ENCODE measurements at places on chromosomes 1 and 21.

GRCh38 chr1:203267912-203268311, 37.4 kb upstream of the BTG2 start:
- DNase-seq, result no peak
- H3K4me3 ChIP-seq, result peak overlapping the region; percentile 83
- no peaks in the 10 kb centered on the region for H3K27me3 ChIP-seq
- H3K4me1 ChIP-seq, result peaks cover 39% of the 10 kb centered on the region
- no peaks in the 10 kb centered on the region for H3K36me3 ChIP-seq

GRCh38 chr1:112272101-112272772, 123.8 kb upstream of the CTTNBP2NL start:
- no peak for DNase-seq
- H3K36me3 ChIP-seq, result no peaks in the 10 kb centered on the region
- H3K27ac ChIP-seq, result no peak overlapping the region
- H3K4me3 ChIP-seq, result no peak overlapping the region
- no peaks in the 10 kb centered on the region for H3K27me3 ChIP-seq

- no peaks in the 10 kb centered on the region for H3K36me3 ChIP-seq
- DNase-seq, result no peak
- no peak overlapping the region for H3K27ac ChIP-seq
- H3K4me1 ChIP-seq, result no peaks in the 10 kb centered on the region
Measured at GRCh38 chr1:117034791-117035290, 25.3 kb upstream of the TTF2 start.

DNA sequence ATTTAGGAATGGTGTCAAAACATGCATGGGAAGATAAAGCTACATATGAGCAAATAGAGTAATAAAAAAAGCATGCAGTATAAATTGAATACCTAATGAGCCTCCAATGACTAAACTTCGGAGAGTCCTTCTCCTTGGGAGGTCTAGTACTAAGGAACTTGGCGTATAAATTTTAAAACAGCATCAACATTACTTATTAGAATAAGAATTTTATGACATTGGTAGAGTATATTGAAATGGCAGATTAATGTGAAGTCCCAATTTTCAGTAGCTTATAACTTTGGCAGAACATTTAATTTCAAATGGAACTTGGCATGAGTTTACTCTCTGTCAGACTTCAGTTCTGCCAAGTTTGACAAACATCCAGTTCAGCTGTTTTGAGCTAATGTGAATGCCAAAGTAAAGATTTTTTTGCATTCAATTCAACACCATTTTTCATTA, 104.7 kb upstream of the RGS18 start:
- H3K4me1 ChIP-seq, result no peaks in the 10 kb centered on the region
- no peaks in the 10 kb centered on the region for H3K27me3 ChIP-seq

DNA sequence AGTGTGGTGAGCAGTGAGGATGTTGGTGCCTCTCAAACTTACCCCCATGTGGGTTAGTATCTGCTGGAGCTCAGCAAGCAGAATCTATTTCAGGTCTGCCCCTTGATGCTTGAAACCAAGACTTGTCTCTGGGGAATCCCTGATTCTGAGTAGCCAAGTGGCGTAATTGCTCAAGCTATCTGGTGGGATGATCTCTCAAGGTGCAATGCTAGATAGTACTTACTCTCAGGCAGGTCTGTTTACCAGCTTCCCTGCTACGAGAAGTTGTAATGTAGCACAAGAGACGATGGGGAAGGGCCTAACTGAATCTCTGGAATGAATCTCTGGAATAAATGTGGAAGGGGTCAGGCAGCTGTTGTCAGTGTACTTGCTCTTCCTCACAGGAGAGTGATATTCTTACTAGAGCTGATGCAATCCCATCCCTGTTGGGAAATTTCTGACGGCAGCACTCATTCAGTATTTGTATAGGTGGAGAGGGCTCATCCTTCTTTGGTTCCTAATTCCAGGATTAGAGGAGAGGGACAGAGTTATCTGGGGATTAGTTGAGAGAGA, 65.4 kb downstream of the MACF1 start:
- H3K36me3 ChIP-seq, result no peaks in the 10 kb centered on the region
- no peak for DNase-seq
- peaks cover 56% of the 10 kb centered on the region for H3K4me1 ChIP-seq
- no peaks in the 10 kb centered on the region for H3K27me3 ChIP-seq
- H3K27ac ChIP-seq, result no peak overlapping the region

DNA sequence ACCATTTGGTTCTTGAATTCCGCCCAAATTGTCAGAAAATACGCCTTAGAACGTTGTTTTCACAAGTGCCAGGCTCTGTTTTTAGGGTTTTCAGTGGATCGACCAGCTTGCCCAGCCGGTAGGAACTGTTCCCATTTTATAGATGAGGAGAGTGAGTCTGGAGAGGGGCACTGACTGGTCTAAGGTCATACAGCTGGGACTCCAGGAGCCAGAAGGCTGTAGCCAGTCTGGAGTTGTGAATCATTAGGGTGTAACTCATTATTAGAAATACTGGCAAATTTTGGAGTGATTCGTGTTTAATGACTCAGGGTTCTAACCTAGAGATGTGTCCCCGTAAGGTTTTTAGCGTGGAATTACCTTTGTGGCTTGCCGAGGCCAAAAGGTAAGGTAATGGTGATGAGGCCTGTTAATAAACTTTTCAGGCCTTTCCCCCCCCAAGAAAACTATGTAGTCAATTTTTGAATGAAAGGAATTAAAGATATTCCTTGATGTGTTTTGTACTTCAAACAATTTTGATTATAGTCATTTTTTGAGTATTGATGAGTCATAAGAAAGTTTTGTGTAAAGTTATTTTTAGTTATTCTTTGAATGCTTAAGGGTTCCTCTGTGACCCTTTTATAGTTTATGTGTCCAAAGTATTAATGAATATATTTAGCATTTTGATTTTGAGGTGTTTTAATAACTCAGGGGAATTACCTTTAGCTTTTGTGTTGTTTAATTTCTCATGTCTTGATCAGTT, 2.1 kb downstream of the DYRK1A start:
- peak overlapping the region; percentile 86 for H3K27ac ChIP-seq
- DNase-seq, result no peak
- no peaks in the 10 kb centered on the region for H3K27me3 ChIP-seq
- no peaks in the 10 kb centered on the region for H3K36me3 ChIP-seq

- no peak overlapping the region for H3K27ac ChIP-seq
- no peaks in the 10 kb centered on the region for H3K36me3 ChIP-seq
- no peaks in the 10 kb centered on the region for H3K4me1 ChIP-seq
- DNase-seq, result no peak
- H3K27me3 ChIP-seq, result no peaks in the 10 kb centered on the region
Measured at GRCh38 chr1:23470282-23471070, 13.5 kb downstream of the ASAP3 start.

DNA sequence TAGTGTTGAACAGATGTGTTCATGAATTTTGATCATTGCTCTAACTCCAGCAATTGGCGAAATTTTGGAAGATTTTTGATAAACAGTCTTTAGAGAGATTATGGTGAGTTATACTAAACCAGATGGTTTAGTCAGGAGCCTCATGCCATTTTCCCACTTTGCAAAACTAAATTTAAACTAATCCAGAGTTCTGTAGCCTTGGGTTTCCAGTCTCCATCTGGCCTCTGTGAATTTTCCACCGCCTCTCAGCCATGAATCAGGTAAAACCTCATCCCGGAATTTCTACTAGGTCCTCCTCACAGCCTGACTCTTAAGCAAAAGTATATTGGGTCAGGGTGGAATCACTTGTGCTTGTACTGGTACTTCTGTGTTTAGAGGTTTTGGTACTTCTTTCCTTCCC, 44.8 kb downstream of the CLEC20A start:
- H3K27ac ChIP-seq, result no peak overlapping the region
- no peaks in the 10 kb centered on the region for H3K27me3 ChIP-seq
- H3K4me1 ChIP-seq, result no peaks in the 10 kb centered on the region
- DNase-seq, result no peak

GRCh38 chr21:45341261-45341660, 53.6 kb upstream of the POFUT2 start:
- no peaks in the 10 kb centered on the region for H3K36me3 ChIP-seq
- no peak overlapping the region for H3K27ac ChIP-seq
- no peaks in the 10 kb centered on the region for H3K27me3 ChIP-seq
- H3K4me3 ChIP-seq, result no peak overlapping the region
- no peak for DNase-seq

DNA sequence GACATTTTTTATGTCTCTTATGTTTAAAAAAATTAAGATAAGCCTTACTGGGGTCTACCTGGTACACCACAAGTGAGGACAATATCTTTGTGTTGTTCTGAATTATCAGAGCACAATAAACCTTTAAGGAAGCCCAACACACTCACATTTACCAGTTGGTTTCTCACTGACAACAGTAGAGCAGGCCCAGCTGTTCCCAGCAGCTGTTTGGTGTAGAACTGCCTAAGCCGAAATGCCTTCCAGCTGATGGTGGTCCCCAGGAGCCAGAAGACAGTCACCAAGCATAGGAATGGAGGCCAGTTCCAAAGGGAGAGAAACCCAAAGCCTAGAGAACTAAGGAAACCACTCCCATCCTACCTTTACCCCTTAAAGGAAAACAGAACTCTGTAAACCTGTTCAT, 428.6 kb upstream of the CAMK1G start:
- H3K27ac ChIP-seq, result no peak overlapping the region
- H3K4me1 ChIP-seq, result no peaks in the 10 kb centered on the region
- DNase-seq, result no peak
- H3K36me3 ChIP-seq, result no peaks in the 10 kb centered on the region
- H3K27me3 ChIP-seq, result no peaks in the 10 kb centered on the region

DNA sequence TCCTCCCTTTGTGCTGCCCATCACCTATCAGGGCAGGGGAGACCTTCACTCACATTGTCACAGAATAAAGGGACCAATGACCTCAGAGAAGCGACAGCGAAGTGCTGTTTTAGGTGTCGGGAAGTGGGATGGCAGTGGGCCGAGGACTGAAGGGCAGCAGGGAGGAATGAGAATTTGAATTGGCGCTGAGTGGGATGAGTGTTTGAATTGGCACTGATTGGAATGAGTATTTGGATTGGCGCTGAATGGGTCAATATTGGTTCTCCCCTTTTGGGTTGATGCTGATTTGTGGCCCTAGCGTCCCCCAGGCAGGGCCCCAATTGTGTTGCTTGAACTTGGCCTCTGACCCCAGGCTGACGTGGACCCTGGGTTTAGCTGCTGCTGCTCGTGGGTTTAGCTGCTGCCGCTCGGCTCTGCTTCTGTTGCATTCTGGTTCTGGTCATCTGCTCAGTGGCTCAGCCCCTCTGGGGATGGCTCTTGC, 12.4 kb upstream of the UMODL1 start:
- H3K27me3 ChIP-seq, result no peaks in the 10 kb centered on the region
- H3K27ac ChIP-seq, result no peak overlapping the region
- H3K36me3 ChIP-seq, result no peaks in the 10 kb centered on the region
- H3K4me1 ChIP-seq, result peaks cover 28% of the 10 kb centered on the region
- no peak for DNase-seq

DNA sequence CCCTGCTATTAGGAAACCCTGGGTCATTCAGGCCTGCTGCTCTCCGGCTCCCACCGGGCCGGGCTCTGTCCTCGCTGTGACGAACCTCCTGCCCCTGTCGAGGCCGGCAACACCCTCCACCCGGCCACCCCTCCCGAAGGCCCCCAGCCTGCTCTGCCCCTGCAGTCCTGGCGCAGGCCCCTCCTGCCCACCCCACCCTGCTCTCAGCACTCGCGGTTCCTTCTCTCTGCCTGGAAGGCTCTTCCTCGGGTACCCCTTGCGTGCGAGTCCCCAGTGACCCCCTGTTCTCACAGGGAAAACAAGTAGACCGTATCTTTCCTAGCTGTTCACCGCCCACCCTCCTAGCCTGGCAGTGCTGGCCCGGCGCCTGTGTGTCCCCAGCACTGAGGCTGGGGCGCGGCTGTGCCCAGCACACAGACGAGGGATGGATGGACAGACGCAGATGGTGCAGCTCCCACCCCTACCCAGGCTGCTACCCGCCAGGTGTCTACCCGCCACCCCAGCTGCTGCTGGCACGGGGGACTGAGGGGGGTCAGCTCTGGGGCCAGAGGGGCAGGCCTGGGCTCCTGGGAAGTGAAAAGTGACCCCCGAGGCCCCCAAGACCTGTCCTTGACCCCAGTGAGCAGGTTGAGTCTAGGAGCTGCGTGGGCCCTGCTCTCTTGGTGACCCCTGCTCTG, 3.1 kb upstream of the VWA1 start:
- H3K36me3 ChIP-seq, result no peaks in the 10 kb centered on the region
- no peak overlapping the region for H3K27ac ChIP-seq
- peaks cover 8% of the 10 kb centered on the region for H3K4me1 ChIP-seq
- peaks cover 23% of the 10 kb centered on the region for H3K27me3 ChIP-seq
- no peak for DNase-seq

DNA sequence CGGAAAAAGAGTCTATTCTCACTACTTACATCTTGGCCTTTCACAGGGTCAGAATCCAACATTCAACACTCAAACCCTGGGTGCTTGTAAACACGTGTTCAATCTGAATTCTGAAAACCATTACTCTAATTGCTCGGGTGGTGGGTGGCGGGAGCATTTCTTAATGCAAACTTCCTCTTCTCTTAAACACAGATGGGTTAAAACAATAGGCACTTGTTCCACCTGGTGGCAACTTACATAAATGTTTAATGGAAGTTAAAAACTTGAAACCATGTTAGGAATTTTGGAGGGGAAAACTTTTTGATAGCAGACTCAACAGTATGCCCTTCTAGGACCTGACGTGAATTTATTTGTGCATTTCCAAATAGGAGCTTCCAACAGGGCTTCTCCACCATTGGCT, 23.4 kb upstream of the TDRD10 start:
- H3K4me1 ChIP-seq, result peaks cover 8% of the 10 kb centered on the region
- H3K27ac ChIP-seq, result no peak overlapping the region
- H3K27me3 ChIP-seq, result no peaks in the 10 kb centered on the region
- H3K36me3 ChIP-seq, result no peaks in the 10 kb centered on the region
- DNase-seq, result no peak

DNA sequence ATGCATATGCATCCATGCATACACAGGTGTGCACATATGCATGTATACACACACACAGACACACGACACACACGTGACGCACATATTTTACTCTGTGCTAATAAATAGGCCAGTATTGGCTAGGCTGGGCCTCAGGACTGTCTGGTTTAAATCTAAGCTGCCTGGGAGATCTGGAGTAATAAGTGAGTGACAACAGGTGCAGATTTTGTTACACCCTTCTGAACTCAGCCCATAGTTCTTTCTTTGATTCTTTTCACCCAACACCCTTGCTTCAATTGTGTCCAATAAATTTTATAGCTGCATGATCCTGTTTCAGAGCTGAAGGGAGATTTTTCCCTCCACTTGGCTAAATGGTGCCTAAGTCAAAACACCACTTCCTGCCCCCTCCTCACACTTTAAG, 132.8 kb downstream of the FGGY start:
- no peaks in the 10 kb centered on the region for H3K36me3 ChIP-seq
- H3K4me1 ChIP-seq, result no peaks in the 10 kb centered on the region
- DNase-seq, result no peak

DNA sequence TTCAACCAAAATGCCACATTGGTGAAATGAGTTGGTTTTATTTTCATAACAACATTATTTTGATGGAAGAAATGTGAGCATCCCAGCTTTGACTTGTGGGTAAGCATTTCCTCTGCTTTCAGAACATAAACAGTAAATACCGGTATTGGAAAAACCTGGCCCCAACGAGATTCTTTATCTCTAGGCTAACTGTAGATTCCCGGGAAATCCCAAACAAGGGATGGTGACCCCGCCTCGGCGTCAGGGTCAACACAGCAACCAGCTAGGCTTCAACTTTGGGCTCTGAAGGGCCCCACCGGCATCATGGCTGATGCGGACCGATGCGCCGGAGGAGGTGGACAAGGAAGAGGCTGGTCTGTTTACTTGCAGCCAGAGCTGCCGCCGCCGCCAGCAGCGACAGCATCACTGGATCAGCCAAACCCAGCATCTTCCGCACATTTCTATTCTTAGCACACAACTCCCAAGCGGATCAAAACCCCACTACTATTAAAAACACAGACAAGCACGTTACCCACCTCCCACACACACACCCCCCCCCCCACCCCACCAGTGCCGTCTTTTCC, 1.1 kb downstream of the AKT3 start:
- peak overlapping the region; percentile 61 for H3K4me3 ChIP-seq
- H3K36me3 ChIP-seq, result no peaks in the 10 kb centered on the region
- H3K27ac ChIP-seq, result peak overlapping the region; percentile 40

All from CD8-positive, alpha-beta memory T cell (primary cell).